ENCODE measurements at places on chromosomes 11 and 22.

DNA sequence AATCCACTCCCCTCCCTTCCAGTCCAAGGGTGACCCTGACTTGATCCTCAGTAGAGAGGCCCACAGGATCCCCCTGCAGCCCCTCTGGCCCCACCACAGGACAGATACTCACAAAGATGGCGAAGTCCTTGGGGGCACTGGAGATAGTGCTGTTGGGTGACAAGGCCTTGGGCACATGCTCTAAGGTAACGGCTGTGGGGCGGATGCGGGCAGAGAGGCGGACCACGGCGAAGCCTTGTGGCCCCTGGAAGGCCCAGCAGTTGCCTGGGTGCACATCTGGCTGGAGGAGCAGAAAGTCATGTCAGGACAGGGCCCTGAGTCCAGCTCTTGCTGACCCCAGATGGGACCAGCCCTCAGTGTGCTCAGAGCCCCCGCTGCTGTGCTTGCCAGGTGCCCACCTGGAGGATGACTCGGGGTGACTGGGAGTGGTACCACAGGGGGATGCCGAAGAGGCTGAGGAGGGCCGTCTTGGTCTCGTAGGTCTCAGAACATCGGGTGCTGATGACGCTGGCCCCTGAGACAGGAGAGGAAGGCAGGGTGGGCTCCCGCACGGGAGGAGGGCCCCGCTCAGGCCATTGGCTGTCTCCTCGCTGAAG is 17.2 kb downstream of the SUN2 start:
- no peak for DNase-seq

GRCh38 chr11:1772270-1773130 is 8.8 kb upstream of the CTSD start:
- DNase-seq, result no peak

GRCh38 chr11:129189646-129190045 is 2.5 kb downstream of the ARHGAP32 start:
- no peak for DNase-seq

GRCh38 chr22:37996515-37997246 is 12.3 kb upstream of the SOX10 start:
- no peak for DNase-seq

- DNase-seq, result no peak
These were observed 3.9 kb downstream of the GATD1 start for GRCh38 chr11:773425-773824.

- no peak for DNase-seq
These were observed 99.6 kb downstream of the MPPED1 start for GRCh38 chr22:43511276-43511910.

DNA sequence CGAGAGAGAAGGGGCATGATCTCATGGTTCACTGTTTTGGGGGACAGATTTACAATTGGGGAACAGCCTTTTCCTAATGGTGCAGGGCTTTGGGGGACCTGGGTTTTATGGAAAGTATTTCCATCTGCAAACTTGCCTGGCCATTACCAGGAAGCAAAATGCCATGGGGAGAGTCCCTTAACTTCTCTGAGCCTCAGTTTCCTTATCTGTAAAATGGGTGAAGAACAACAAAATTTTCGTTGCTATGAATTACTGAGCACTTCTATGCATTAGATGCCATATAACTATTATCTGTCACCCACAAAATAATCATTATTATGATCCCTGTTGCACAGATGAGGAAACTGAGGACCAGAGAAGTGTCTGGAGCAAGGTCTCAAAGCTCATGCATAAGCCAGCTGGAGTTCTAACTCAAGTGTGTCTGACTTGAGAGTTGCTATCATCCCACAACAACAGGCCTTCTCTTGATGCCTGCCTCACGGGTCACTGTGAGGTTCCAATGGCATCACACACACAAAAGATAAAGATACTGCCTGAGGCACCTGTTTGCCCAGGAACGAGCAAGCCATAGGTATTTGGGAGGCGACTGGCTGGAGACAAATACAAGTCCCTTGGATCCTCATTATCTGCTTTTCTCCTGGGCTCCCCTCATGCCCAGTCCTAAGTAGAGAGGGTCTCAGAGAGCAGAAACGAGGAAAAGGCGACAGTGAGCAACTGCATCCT is 15.8 kb downstream of the TPST2 start:
- no peak for DNase-seq

DNA sequence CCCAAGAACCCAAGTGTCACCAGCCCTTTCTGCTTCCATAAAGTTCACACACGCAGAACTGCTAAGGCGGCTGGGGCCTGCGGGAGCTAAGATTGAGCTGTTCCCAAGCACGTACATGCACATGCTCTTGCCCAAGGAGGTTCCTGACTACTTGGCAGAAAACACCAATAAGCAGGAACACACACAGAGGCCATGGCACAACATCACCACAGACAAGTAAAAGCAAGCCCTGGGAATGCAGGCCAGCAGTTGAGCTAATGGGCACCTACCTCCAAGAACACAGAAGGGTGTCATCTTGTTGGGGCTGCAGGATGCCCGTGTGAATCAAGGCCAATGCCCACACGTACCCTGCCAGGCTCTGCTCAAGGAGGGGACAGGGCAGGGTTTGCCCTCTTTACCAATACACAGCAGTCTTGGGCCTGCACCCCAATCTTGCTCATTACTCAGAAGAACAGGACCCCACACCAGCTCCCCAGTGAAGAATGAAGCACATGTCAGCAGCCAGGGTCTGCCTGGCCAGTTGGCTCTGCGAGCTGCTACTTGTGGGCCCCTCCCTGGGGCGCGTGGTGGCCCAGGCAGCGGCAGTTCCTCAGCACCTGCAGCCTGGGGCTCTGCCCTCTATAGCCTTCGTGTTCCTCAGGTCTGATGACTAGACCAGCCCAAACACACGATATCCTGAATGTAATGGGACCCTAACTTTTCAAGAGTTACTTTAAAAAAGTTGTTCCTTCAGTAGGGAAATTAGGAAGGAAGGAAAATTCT is 32.3 kb upstream of the CYP2D6 start:
- no peak for DNase-seq

- no peak for DNase-seq
These were observed 13.4 kb downstream of the PITPNB start for GRCh38 chr22:27905653-27906052.

- DNase-seq, result no peak
These were observed 85.5 kb downstream of the DGCR2 start for GRCh38 chr22:19036523-19037273.

DNA sequence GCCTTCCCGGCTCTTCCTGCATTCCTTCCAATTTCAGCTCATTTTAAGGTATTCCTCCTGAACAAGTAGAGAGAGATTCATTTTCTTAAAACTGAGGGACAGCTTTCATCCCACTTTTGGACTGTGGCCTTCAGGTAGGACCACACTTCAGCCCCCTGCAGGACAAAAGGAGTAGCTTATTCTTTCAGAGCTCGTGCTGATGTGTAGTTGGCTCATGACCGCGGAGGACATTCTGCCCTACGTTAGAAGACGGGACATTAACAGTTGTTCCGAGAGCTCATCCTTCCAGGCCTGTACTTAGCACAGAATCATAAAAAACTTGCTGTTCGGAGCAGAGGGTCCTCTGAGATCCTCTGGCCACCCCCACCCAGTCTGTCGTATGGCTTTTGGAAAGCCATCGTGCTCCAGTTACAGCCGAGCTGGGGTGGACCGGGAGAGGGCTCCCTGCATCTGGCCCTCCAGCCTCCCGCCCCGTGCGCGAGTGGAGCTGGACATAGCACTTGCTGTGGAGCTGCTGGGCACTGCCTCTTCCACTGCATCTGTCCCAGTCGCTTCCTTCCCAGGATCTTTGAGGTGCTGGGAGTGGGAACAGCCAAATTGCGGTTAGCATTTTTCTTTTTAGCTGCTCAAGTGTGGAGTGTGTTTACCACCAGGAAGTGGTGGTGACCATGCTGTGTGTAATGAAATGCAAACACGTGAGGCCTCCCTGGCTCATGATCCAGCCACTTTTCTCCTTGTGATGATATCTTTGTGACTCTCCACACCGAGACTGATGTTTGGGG is 250.3 kb downstream of the TBC1D22A start:
- no peak for DNase-seq

DNA sequence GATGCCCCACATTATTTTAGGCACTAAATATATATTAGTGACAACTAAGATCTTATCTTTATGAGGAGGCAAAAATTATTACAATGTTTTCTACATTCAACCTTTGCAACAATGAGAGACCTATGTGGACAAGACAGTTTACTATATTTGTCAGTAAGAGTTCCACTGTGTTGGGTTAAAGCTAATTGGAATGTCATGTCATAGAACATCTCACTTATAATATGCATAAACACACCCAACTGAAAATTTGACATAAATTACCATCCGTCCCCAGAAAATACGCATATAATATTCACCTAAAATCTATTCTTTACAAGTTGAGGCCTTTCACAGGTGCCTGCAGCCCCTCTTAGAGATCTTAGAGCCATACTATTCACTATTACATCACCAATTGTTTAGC is 84.0 kb downstream of the RSF1 start:
- DNase-seq, result no peak

DNA sequence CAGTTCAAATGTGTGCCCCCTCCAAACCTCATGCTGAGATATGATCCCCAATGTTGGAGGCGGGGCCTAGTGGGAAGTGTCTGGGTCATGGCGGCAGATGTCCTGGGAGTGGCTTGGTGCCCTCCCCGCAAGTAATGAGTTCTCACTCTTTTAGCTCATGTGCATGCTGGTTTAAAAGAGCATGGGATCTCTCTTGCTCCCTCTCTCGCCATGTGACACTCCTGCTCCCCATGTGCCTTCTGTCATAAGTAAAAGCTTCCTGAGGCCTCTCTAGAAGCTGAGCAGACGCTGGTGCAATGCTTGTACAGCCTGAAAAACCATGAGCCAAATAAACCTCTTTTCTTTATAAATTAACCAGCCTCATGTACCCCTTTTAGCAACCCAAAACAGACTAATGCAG is 98.8 kb downstream of the SGSM3 start:
- DNase-seq, result no peak

GRCh38 chr22:26453216-26453615 is 24.2 kb downstream of the ASPHD2 start:
- DNase-seq, result no peak

- DNase-seq, result no peak
These were observed 952.5 kb upstream of the FAT3 start for GRCh38 chr11:91272089-91272488.

- DNase-seq, result no peak
These were observed 166.4 kb downstream of the KIRREL3 start for GRCh38 chr11:126834149-126834548.

- peak; percentile 92 for DNase-seq
These were observed 4.0 kb upstream of the FTH1 start for GRCh38 chr11:61971248-61972111.

- no peak for DNase-seq
These were observed 3.3 kb downstream of the MTMR2 start for GRCh38 chr11:95920460-95921105.

- DNase-seq, result no peak
These were observed 277.7 kb downstream of the OPCML start for GRCh38 chr11:133254601-133255000.

- DNase-seq, result no peak
These were observed 776.4 kb downstream of the LRRC4C start for GRCh38 chr11:40683010-40683409.

- DNase-seq, result no peak
These were observed 7.3 kb downstream of the INCENP start for GRCh38 chr11:62131170-62131464.

- no peak for DNase-seq
These were observed 768.7 kb downstream of the ETS1 start for GRCh38 chr11:127818625-127819024.

GRCh38 chr22:18984564-18984963 is 48.5 kb upstream of the PRODH start:
- DNase-seq, result no peak

DNA sequence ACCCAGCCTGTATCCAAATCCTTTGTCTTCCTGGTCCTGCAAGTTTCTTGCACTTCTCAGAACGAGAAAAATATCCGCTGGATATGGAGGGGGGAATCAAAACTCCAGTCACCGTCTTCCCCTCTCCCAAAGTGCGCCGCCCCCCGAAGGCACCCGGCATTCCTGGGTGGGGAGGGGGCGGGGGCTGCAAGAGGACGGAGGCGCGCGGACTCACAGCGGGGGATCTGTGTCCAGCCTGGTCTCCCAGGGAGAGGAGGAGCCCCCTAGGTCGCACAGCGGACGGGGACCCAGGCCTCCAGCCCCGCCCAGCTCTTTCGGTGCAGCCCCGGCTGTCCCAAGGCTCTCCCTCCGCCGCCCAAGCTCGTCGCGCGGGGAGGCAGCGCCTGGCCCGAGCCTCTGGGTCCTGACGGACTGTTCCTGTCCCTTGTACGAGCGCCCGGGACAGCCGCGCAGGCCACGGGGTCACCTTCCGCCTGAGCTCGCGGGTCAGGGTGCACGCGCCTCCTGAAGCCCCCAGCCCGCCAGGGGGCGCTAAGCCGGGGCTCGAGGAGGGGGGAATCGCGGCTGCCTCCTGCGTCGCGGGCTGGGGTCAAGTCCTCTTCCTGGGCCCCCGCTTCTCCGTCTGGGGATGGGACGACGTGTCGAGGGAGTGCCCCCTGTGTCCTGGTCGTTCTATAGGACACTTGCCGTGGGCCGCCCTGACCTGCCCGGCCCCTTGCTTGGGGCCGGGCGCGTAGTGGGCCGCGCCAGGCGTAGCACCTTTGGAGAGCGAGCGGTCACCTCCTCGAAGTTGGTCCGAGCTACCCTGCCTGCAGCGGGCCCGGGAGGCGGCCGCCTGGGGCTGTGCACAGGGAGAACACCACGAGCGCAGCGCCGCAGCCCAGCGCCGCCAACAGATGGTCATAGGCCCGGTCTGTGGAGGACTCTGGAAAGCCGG is 2.4 kb upstream of the WNT11 start:
- DNase-seq, result no peak

DNA sequence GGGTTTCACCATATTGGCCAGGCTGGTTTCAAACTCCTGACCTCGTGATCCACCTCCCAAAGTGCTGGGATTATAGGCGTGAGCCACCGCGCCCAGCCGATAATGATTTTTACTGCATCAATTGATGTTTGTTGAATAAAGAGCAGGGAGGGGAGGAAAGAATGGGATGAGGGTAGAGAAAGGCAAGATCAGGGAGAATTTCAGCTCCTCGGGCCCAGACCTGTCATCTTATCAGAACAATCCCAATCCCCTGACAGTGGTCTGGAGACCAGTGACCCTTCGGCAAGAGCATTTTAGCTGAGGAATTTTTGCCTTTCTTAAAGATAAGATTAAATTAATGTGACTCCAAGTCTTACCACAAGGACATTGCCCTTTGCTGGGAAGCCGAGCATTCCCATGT is 15.0 kb upstream of the ANO1 start:
- no peak for DNase-seq

- DNase-seq, result no peak
These were observed 43.6 kb downstream of the SYN3 start for GRCh38 chr22:33014621-33015020.

GRCh38 chr11:76735841-76736240 is 47.3 kb upstream of the TSKU start:
- no peak for DNase-seq

All from GOT3 (cell line).